ENCODE measurements at places on chromosomes 1 and 21.

DNA sequence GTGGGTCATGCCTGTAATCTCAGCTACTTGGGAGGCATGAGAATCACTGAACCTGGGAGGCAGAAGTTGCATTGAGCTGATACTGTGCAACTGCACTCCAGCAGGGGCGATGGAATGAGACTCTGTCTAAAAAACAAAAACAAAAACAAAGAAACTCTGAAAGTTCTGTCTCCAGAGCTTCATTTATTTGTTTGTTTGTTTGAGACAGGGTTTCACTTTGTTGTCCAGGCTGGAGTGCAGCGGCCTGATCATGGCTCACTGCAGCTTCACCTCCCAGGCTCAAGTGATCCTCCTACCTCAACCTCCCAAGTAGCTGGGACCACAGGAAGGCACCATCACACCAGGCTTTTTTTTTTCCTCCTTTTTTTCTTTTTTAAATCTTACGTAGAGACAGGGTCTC lies 191.8 kb upstream of the TNR start:
- no peak for DNase-seq

DNA sequence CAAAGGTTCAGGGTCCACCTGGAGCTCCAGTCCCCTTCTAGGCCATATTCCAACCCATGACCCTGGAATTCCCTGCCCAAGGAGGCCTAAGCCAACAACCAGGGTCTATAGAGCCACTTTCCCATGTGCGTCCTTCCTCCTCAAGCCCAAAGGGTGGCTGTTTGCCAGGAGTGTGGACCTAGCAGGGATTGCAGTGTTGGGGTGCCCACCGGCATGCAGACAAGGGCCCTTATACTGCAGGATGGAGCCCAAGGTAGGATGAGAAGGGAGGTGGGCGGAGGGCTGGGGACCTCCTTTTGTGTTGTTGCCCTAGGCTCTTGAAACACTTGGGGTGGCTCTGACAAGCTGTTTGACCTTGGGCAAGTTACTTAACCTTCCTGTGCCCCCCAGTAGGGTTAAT lies 19.7 kb upstream of the ADGRB2 start:
- DNase-seq: no peak

- DNase-seq: no peak
These were observed 115.6 kb downstream of the CCDC185 start for GRCh38 chr1:223508796-223509195.

GRCh38 chr1:234206651-234207284 lies 166.5 kb upstream of the COA6 start:
- peak; percentile 87 for DNase-seq

DNA sequence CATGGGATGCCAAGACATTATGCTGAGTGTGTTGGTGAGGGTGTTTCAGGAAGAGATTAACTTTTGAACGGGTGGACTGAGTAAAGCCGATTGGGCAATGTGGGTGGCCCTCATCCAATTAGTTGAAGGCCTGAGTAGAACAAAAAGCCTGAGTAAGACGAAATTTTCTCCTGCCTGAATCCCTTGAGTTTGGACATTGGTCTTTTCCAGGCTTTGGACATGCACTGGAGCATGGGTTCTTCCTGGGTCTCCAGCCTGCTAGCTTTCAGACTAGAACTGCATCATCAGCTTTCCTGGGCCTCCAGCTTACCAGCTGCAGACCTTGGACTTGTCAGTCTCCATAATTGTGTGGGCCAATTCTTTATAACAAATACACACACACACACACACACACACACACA lies 63.6 kb downstream of the NIBAN1 start:
- peak; percentile 82 for DNase-seq

GRCh38 chr21:36883532-36884486 lies 82.7 kb downstream of the HLCS start:
- DNase-seq: no peak

DNA sequence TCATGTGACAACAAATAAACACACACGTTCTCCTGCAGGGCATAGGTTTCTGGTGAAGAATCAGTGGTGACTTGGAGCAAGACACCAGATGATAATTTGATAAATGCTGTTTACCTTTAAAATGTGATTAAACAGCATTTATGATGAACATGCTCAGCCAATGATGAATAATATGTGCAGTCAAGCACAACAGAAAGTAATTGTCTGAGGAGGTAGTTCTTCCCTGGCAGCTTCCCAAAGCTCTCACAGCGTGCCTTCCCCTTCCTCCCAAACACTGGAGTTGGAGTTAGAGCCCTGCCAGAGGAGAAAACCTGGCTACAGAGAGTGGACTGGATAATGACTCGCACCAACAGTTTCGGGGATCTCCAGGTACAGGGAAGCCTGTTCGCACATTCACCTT lies 463.5 kb downstream of the SMYD3 start:
- DNase-seq: no peak

DNA sequence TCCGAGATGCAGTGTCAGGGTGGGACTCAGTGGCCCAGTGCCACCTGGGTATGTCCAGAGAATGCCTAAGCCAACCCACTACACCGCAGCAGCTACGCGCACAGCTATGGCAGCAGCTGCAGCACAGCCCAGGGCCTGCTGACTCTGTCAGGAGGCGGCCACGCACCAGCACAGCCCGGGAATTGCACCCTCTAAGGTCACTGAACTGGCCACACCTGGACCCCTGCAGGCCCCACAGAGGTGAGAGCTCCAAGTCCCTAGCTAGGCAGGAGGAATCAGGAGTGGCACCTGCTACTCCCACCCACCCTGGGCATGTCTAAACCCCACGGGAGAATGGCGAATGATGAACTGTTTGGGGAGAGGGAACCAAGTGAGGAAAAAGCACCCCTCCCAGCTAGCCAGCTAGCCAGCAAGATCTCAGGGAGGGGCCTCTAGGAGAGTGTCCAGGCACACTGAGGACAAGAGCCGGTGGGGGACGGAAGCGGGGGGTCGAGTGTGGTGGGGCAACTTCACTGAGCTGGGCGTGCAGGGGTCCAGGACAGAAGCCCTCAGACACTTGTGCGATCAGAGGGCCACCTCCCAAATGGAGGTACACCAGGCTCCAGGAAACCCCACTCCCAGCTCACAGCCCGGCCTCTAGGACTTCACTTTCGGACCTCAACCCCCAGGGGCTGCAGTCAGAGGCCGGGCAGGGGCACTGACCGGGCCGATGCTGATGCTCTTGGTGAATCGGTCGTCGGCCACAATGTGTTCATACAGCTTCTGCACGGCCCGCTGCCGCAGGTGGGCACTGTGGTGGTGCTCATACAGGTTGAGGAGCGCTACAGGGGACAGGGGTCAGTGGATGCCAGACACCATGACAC lies 13.9 kb downstream of the LSS start:
- no peak for DNase-seq

Data from psoas muscle (tissue), 8 donors.